Gastroesophageal sphincter (tissue), 4 donors: ENCODE measurements at places on chromosomes 3 and 15.

DNA sequence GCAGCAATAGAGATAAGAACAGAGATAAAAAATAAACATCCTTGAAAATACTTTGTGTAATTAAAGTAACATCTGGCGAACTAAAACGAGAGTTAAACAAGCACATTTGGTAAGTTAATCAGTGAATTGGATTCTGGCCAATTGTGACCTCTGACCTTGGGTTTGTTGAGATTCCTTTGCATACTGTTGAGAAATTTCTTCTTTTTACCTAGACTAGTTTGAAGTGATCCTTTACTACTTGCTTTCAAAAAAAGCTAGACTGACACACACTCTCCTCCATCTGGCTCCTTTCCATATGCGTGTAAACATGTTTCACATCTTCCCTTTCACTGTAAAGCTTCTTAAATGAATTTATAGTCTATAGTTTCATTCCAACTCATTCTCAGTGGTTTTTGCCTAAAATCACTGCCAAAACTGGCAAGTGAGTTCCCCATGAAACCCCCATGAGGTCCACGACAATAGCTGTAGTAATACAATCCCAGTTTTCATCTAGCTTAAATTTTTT is 17.3 kb upstream of the GBE1 start:
- ATAC-seq, result no peak

DNA sequence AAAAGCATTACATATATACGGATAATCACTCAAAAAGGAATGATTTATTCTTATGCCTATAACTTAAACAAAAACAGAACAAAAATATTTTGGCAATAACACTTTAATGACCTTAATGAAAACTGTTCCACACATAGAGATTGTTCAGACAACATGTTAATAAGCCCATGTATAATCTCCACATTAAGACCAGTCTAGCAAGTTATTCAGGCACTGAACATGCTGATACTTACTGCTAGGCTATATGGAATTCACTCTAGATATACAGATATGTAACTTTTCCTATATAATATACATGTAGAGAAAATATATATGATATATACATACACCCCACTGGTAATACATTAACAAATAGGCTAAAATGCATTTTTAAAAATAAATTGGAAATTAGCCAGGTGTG is 43.8 kb upstream of the USP50 start:
- ATAC-seq, result no peak

DNA sequence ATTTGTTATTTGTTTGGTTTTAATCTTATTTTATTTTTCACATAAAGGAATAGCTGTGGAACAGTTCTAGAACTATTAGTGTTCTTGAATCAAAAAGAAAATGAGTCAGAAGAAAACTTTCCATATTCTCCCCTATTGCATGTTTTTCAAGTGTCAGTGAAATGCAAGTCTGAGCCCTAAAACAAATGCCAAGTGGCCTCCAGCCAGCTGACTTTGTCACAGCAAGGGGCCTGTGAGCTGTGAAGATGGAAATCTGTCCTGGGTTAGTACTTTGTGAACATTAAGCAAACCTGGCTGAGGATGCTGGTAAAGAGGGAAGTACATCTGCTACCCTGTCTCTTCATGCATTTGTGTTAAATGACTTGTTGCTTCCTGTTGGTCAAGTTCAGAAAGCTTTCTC is 14.2 kb downstream of the LRRC49 start:
- no peak for ATAC-seq

DNA sequence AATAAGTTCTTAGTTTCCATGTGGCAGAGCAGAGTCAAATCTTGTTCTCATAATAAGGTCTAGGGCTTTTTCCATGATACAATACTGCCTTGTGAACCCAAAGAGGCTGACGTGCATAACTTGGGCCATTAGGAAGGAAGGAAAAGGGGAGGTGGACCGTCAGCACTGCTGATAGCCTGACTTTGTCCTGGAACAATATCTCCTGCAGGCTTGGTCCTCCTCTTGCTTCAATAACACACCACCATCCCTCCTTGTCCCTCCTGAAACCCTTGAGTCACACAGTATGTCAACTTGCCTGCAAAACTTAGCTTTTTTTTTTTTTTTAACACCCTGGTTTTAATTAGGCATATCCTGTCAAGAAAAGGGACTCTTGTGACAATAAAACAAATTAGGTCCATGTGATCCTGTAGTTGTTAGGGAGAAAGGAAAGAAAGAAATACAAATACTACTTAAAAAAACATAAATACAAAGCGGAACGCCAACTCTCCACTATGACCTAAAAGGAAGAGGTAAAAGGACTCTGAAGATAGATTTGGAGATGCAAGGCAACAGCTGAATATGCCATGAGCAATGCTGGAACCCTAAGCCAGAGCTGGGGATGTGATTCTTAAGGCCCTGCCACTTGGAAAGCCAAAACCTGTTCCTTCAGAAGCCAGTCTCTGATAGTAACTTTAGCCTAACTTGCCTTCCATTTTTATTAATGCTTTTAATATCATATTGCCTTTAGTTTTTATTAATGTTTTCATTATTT is 67.0 kb downstream of the WWTR1 start:
- no peak for ATAC-seq

DNA sequence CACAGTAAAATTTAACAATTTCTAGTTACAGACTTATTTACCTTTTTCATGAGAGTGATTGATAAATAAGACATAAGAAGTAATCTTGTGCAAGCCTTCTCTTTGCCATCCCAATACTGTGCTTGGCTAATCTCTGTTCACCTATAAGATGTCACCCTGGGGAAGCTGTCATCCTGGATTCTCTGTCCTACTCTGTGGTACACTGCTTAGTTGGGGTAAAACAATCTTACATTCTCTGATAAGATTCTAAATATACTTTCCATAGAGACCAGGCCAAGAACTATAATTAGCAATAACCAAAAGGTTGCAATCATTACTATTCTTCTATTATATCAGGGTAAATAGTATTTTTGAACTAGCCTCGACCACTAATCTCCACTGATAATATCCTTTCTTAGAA is 1218.3 kb upstream of the CADM2 start:
- ATAC-seq, result no peak

GRCh38 chr3:138799822-138800221 is 34.9 kb downstream of the PIK3CB start:
- ATAC-seq, result peak; percentile 90

GRCh38 chr15:52870015-52870414 is 79.9 kb upstream of the ONECUT1 start:
- no peak for ATAC-seq

DNA sequence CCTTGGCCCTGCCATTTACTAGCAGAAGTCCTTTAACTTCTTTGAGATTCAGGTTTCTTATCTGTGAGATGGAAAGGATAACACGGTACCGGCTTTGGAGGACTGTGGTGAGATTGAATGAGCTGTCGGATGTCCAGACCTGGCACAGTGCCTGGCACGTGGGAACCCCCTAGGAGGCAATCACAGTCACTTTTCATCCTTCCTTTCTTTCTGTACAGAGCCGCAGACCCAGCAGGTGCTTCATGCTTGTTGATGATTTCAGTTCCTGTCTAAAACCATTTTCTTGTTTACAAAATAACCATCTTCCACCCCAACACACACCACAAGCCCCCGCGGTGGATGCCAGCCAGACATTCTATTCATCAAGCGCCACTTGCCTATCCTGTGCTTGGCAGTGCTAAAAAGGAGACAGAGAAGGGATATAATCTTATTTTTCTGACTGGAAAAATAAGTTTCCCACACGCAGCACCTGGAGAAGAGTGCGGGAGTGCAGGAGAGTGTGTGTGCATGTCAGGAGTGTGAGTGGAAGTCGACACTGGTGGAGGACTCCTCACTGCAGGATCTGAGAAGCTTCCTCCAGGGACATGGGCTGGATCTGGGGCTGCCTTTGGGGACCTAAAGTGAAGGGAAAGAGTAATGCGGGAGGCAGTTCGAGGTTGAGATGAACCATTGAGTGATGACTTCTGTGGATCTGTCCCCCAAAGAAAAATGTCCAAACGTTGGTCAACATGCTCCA is 85.7 kb downstream of the ST6GAL1 start:
- no peak for ATAC-seq

- ATAC-seq, result no peak
These were observed 26.3 kb downstream of the GABRR3 start for GRCh38 chr3:98008855-98009254.

DNA sequence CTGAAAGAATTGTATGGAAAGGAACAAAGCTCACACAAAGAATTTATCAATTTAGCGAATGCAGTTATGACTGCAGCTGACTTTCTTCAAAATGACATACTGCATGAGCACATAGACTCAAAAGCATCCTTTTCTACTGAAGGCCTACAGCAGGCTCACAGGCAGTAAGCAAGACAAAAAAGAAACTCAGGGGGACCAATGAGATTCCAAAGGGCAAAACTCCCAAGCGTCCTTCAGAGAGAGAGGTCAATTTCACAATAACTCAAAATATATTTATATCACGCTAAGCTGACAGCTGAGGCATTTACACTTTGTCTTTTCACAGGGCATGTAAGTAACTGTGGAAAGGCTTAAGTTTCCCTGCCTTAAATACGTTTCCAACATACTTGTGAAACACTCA is 427.9 kb upstream of the RASGRP1 start:
- no peak for ATAC-seq

DNA sequence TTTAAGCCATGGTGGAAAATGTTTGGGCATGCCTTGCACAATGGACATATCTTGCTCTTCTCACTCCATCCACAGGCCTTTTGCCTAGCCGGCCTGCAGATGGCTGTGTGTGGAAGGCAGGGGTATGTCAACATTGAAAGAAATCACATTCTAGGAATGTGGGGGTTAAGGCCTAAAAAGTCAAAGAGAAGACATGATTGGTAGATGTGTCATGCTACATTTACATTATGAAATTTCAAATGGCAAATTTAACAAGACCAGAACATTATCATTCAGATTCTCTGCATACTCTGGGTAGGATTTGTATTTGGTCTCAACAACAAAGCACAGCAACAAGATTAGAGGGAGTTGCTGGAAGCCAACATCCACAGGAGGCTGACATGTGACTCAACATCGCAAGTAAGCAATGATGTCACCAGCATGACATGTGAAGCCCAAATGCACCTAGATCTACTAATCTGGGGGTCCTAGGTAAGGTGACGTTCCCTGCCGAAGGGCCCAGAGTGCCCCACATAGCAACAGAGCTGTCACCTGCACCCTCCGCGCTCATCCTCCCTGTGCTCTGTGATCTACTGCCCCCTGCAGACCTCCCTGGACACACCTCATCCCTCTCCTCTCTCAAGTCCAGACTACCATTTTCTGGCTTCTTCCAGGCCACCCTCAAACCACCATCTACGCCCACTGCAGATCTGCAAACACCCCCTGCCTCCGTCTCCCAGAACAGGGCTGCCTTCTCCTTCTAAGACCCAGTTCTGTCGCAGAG is 39.4 kb downstream of the CLDN18 start:
- no peak for ATAC-seq

- ATAC-seq, result no peak
These were observed 145.0 kb upstream of the MITF start for GRCh38 chr3:69594286-69594685.

GRCh38 chr15:58522391-58522790 is 90.6 kb downstream of the LIPC start:
- peak; percentile 35 for ATAC-seq

GRCh38 chr15:74173380-74174218 is at the start of gene ISLR:
TSS of gene ISLR (plus strand) at chr15:74173710. CDS start at chr15:74174859, 1,149 bp downstream.
- ATAC-seq, result peak; percentile 77

GRCh38 chr15:79496838-79497237 is 64.7 kb downstream of the MINAR1 start:
- no peak for ATAC-seq

DNA sequence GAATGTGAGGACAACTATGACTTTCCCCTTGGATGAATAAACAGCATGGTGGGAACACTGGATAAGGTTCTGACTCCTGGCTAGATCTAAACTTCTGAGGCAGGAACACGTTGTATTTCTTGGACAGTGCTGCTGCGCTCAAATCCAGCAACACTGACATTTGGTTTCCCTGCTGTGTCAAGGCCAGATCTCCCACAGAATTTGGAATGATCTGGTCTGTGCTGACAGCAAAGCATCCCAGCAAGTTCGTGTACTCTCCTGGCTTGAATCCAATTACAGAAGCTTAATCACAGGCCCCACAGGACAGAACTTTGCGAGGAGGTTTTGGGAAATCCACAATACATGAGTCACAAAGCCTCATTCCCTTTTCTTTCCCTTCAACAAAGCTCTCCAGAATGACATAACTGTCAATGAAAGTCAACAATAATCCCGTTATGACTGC is 92.5 kb downstream of the ADAMTS9 start:
- ATAC-seq, result peak; percentile 93

DNA sequence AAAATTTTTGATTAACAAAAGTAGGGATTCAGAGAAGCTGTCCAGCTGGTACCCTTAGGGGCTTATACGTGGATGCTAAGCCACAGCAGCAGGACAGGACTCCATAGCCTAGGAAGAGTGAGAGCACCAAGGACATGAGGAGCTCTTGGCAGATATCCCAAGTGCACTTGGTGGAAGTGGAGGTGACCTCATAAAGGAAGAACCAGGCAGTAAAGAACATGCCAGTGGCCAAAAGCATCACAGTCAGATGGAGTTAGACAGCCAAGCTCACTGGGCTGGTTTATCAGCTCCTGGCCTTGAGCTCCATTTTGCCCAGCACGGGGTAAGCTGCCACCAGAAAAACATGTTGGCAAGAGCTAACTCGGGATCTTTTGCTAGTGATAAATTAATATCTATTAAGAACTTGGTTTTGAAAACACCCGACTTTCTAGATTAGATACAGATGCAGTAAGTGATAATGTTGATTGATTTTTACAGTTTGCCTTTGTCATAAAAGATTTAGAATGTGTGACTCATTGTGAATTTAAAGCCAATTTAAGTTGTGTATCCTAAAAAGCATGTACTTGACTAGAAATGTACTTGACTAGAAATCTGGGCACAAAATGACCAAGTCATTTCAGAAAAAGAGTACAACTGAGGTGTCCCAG is 108.0 kb downstream of the CMSS1 start:
- peak; percentile 29 for ATAC-seq

DNA sequence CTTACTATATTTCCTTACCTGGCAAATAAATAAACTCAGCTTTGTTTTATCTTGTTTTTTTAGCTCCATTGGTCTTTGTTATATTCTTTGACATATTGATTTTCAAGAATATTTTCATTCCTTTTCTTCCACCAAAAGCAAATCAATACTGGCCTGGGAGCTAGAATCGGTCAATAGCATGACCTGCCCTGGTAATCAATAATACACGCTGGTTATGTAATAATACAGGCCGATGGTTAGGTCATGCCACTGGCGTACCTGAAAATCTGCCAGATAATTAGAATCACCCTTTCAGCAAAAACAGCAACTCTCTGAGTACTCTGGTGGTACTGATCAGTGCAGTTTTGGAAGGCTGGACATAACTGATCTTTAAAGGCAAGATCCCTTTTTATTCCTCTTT is 39.9 kb downstream of the PEAK1 start:
- ATAC-seq, result no peak

DNA sequence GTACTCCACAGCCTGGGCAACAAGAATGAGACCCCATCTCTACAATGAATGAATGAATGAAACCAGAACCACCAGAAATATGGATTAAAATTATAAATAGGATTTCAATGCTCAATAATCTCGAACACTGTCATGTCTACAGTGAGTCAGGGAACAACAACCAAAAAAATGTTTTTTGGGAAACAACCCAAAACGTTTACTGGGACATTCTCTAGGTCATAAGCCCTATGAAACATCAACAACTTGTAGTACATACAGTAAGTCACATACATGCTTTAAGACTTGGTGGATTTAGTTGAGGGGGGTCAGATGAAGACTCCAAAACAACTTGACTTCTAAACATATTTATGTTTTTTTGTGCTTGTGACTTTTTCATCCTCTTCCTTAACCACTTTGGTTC is 511.2 kb downstream of the FOXP1 start:
- no peak for ATAC-seq

- no peak for ATAC-seq
These were observed 8.5 kb upstream of the SYNM start for GRCh38 chr15:99096173-99096893.

GRCh38 chr15:65833501-65834205 is 35.6 kb upstream of the RAB11A start:
- ATAC-seq, result no peak
